Stimulated activated CD4-positive, alpha-beta T cell treated with anti-CD3 and anti-CD28 coated beads, Interleukin-1b, Interleukin-23, amount 100 ng/mL, for 1 hour (primary cell): ENCODE measurements at places on chromosomes 2 and 18.

GRCh38 chr2:38039121-38039910 is 36.6 kb downstream of the CYP1B1 start:
- no peak for DNase-seq

GRCh38 chr2:8860239-8860638 is 22.8 kb upstream of the KIDINS220 start:
- DNase-seq = no peak

DNA sequence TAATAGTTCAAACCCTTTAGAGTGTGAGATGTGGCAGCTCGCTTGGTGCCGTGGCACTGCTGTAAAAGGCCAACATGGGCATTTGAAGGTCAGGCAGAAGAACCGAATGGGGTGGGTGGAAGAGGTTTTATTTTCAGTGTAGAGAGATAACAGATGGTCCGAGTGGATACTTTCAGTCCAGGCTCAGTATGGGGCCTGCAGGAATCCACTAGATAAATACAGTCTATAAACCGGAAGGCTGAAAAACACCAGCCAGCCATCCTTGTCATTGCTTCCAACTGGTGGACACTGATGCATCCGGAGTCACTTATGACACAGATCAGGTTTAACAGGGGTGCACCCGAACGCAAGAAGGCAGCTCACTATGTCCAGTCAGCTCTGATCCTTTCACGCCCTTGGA is 55.7 kb upstream of the AMMECR1L start:
- DNase-seq = no peak

GRCh38 chr2:158021226-158021625 is 80.5 kb upstream of the UPP2 start:
- no peak for DNase-seq

DNA sequence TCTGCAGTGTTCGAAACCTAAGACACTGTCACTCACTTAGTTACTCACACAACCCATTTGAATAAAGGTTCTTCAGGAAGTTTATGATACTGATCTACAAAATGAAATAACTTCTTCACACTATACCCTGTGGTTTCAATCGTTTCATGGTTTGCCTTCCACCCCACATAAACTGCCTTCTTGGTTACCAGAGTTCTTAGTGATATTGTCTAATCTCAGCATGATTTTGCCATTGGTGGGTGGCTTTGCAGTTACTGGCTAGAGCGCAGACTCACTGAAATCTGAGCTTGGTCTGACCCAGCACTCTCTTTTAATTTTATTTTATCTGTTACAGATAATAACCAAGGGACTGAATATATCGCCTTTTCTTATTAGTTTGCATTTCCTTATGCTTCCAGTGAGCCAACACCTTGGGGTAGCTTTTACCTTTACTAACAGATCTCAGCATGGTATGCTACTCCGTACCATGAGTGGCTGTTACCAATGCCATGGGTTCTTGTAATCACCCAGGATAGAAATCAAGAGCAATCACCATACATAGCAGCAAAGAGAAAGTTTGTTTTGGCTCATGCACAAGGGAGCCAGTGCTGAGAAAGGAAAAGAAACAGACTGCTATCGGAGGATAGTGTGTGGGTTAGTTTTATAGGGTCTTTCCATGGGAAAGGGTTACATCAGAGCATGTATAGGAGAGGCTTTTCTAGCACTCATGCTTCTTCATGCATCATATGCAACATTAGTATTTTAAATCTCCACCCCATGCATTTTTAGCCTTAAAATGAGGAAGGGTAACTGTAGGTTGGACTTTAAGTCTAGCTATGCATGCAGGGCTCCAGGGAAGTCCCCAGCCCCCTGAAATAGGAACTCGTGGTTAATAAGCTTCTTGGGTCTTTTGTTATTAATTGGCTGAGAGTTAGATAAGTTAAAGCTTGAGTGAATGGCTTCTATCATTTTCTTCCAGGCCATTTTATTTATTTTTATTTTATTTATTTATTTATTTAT is 33.3 kb downstream of the ANXA4 start:
- no peak for DNase-seq

DNA sequence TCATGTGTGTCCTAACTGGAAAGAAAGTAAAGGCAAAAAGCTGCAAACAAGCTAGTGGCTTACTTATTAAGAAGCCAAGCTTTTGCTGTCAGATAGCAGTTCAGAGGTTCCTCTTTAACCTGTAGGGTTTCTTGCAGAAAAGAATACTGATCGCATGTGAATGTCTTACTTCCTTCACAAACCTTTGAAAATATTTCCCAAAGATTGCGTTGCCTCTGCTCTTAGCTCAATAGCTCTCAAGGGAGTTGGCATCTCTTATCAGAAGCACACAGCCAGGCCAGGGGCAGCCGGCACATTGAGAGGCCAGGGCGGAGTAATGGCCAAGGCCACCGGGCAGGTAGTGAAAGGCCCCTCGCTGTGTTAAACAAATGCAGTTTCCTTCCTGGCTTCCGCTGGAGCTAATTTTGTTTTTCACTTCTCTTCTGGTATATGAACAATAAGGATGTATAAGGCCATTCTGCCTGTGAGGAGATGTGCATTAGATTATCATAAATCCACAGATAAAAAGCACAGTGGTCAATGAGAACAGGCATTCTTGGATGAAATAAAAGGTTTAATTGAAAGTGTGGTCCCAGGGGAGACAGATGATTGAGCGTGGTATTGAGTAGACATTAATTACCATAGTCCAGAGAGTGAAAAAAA is 542.4 kb upstream of the NRP2 start:
- no peak for DNase-seq

DNA sequence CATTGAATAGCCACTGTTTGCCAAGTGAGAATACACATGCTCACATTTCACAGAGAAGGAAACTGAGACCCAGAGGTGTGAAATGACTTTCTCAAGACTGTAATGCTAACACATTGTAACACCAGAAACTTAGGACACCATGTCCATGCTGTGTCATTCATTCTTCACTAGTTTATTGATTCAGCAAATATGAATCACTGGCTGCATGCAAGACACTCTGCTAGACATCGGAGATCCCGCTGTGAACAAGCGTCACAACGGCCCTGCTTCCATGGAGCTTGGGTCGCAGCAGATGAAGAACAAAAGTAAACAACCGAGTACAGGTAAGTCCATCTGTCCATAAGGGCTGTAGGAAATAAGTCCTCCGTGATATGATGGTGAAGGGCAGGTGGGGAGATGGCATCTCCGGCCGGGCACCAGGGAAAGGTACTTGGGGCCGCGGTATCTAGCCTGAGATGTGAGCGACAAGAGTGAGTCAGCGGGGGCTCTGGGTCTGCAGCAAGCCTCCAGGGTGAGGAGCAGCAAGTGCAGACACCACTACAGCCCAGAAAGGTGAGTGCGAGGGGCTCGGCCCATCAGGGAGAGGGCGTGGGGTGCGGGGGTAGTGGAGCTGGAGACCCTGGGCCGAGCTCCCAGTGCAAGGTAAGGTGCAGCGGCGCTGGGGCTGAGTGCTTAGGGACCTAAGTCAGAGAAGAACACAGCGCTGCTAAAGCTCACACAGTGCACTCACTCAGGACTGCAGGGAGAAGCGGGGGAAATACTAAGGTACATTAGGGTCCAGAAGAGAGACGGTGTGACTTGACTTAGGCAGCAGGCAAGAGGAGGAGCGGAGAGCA is 391.2 kb downstream of the FBXO15 start:
- no peak for DNase-seq

- DNase-seq = no peak
Observed at GRCh38 chr2:72012886-72013574, 134.6 kb downstream of the CYP26B1 start.

DNA sequence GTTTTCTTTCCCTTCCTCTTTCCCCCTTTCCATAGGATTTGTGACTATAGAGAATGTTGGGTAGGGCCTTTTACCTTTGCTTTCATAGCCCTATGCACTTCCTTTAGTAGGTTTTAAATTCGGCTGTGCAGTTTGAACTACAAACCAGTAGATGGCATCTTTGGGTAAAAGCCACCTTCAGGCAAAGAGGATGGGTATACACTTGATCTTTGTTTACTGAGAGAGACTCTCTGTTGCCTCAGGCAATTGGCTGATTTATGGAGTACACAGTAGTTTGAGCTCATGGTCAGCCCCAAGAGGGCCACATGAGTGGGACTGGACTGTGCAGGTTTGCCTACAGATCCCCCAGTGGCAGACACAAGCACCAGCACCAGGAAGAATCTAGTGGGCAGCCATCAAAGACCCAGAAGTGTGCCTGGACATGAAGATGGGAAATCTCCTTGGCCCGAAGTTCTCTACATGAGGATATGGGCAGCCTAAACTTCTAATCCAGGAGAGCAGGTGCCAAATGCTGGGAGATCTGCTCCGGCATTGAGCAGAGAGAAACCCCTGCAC is 1304.3 kb upstream of the DDX18 start:
- no peak for DNase-seq

DNA sequence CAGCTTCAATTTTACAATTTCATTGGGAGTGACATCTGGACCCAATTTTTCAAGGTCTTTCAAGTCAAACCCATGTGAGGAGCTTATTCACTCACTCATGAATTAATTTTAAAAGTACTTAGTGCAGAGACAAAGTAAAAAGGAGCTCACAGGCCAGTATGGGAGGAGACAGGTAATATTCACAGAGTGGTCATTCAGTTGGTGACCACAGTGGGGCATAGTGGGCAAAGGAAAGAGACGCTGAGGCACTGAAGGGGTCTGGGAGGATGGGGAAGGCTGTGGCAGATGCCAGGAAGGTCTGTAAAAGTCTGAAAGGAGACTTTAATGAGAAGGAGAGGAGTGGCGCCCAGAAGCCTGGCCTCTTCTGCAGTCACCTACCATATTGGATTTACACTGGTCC is 76.0 kb downstream of the CD8B2 start:
- no peak for DNase-seq

DNA sequence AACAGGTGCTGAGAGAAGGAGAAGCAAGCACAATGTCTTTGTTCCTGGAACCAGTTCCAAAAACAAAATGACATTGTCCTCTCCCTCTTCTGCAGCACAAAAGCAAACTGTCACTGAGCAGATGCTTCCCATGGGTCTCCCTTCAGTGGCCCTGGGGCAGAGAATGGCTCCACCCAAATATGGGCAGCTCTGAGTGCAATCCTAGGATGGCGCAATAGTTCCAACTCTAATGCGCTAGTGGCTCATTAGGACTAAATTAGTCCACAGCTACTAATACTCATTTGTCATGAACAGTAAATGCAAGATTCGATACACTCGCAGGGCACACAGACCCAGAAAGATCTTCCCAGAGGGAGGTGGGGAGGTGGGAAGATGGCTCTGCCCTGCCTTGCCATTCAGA is 205.2 kb upstream of the CHAC2 start:
- DNase-seq = no peak

DNA sequence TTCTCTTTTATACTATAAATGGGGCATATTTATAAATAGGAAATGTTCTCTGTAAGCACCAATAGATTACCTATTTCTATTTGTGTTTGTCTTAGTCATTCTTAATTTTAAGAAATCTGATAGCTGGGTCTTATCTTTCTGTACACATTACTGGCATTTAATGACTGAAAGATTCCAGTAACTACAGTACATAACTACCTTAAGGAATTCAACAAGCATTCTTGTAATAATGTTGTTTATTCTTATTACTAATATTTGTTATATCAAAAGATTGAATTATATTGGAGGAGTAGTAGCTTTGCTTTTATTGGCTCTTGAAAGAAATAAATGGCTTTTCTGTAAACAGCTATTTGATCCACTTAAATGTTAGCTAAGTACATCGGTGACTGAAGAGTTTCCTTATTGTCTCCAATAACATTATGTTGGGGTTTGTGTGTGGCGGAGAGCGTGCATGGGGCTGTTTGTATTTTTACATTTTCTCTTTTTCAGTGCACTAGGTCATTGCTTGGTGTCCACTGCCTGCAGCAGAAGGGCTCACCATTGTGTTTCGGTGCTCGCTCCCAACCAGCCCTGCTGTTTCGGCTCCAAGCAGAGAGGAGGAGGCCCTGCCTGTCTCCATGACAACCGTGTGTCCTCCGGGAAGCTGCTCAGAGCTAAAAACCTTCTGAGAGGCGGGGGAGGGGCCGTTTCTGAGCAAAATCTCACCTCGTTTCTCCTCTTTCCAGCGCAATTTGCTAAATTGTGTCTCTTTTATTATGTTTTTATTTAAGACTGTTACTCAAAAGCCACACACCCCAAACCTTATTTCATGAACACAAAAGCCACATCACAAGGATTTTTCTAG is 112.5 kb upstream of the SLC38A11 start:
- DNase-seq = no peak

- DNase-seq = no peak
Observed at GRCh38 chr2:40279001-40279400, 172.9 kb downstream of the SLC8A1 start.

DNA sequence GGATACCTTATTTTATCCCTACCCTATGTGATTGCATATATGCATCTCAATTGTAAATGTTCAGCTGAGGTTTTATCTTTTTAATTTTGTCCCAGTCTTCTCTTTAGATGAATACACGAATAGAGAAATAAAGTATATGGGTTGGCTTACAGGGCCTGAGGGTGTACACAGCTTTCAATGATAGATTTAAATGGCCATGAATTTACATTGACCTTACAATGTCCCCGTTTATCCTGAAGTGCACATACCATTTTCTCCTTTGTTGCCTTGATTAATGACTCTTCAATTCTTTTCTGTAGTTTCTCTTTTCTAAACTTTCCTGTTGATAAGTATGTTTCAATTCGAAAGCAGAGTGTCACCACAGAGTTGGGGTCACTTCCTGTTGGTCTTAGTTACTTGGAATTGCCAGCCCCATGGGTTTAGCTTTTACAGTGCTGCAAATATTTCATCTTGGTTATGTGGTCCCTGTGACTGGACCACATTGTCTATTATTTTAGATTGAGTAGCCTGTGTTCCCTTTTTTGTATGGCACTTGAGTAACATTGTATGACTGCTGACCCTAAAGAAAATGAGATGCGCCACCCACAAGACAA is 1616.3 kb upstream of the ACVR2A start:
- DNase-seq = no peak

DNA sequence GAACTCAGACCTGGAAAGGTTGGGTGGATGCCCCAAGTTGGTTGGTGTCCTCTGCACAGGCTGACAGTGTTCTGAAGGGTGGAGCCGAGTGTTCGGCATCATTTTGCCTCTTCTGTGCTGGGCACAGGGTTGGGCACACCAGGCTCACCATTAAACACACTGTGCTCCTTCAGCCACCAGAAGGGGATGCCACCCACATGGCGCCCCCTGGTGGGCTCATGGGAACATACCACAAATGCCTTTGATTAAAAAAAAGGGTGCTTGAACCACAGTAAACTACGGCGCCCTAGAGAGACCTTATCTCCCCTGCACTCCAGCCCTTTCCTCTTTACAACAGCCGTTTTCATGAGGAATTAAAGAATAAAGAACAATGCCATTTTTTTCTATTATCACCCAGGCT is 89.4 kb downstream of the CELF4 start:
- DNase-seq = no peak

DNA sequence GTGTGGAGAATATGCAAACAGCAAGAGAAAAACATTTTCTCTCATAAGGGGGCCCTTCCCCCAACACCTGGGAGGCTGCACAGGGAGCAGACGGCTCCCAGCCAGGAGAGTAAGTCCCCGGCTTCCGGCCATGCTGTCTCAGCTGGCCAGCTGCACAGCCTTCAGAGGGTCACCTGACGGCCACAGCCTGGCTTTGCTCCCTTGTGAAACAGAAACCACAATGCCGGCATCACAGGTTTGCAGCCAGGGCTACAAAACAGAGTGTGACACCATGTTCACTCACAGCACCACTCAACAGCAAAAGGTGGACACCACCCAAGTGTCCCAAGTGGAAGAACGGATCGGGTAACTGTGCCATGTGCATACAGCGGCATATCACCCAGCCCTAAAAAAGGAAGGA is 86.9 kb upstream of the GPC1 start:
- DNase-seq = no peak
